ENCODE measurements at places on chromosomes 3 and 15.

- no peak for DNase-seq
Measured at GRCh38 chr15:79086814-79087213, 3.8 kb downstream of the RASGRF1 start.

DNA sequence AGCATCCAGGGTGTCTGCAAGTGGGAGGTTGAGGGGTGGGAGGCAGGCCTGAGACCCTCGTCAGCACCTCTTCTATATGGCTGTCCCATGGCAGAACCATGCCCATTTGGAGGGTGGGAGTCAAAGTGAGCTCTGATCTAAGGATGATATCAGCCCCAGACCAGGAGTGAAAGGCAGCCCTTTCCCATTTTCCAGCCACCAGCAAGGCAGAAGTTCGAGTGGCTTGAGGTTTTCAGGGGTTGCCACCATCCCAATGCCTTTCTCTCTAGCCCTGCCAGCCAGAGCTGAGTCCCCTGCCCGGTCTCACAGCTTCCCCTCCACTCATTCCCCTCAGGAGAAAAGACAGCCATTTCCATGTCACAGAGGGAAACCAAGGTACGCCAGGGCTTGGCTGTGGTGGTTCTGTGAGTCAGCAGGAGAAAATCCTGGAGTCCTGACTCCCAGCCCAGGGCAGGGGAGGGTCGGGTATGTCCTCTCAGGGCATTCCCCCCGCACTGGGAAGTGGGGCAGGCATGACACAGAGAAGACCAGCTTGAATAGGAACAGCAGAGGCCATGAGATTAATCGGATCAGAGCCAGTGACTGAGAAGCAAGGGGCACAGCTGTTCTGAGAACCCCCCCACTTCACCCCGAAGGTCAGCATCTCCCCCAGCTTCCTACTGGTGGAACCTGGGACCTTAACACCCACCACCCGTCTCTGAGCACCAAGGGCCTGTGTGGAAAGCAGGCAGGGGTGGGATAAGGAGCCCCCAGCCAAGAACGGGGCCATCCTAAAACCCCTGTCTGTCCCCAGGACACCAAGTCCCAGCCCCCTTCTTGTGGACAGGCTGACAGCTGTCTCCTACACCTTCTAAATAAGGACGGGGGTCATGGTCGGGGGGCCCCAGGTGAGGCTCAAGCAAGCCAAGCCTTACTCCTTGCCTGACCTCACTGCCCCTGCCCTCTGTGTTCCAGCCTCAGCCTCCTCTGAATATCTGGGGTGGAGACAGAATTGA lies 965 bp upstream of the SLC38A3 start:
- no peak for DNase-seq

DNA sequence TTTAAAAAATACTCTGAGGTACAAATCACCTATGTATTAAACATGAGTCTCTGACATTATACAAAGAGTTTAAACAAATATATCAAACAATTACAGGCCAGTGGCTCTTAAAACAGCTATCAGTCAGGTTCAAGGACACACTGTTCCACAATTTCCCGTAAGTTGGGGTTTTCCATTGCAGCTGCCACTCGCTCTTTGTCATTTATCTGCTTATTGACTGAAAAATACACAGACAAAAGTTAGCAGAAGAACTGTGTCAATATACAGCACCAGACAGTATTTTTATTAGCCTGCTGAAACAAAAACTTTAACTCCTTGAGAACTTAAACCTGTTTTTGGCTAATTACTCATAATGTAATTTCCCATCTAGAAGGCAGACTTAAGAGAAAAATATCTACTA lies 20.8 kb downstream of the CIAO2A start:
- DNase-seq = no peak

DNA sequence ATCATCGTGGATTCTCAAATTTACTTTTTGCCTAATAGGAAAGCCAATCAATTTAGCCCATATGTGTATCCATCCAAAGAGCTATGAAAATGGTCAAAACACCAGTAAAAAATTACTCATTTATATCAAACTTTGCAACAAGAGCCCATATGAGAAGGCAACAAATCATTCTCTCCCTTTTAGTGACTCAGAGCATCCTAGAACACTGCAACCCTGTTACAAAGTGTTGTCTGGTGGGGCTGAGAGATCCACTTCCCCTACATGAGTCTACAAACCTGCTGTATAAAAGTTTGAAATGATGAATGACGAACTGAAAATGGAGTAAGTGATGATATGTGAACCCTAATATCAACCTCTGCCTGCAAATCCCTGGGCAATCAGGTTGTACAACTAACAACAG lies 23.3 kb downstream of the PDZRN3 start:
- DNase-seq = no peak
